NCI-H69 (cell line): ENCODE measurements at places on chromosomes 1 and 21.

- DNase-seq = peak; percentile 92
Observed at GRCh38 chr1:233904633-233905415, at the start of gene SLC35F3. Gene SLC35F3 (plus strand): TSS chr1:233904676.

GRCh38 chr1:21604208-21604957 is 64.8 kb downstream of the RAP1GAP start:
- DNase-seq = no peak

DNA sequence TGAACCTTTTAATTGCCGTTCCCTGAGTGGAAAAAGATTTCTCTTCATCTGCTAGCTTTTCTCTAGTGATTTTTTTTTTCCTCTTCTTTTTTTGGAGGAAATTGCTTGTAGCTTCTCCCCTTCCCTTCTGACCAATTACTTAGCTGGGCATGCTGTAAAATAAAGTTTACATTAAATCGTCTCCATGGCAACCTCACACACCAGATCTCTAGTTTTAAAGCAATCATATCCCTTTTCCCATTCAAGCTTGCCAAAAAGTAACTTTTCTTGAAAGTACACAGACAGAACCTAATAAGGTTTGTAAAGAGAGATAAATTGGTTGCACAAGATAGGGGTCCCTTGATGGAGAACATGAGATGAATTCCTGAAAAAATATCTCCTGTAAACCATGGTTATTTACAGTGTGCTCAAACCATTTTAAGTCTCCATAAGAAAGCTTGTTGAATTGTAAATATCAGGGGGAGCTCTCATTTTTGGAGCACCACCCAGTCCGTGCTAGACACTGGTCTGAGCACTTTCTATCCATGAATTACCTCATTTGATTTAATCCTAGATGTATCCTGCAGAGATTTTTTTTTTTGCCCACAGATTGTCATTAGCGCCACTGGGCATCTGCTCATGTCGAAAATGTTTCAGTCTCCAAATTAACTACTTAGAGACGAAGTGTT is 32.6 kb upstream of the HTR1D start:
- peak; percentile 6 for DNase-seq

DNA sequence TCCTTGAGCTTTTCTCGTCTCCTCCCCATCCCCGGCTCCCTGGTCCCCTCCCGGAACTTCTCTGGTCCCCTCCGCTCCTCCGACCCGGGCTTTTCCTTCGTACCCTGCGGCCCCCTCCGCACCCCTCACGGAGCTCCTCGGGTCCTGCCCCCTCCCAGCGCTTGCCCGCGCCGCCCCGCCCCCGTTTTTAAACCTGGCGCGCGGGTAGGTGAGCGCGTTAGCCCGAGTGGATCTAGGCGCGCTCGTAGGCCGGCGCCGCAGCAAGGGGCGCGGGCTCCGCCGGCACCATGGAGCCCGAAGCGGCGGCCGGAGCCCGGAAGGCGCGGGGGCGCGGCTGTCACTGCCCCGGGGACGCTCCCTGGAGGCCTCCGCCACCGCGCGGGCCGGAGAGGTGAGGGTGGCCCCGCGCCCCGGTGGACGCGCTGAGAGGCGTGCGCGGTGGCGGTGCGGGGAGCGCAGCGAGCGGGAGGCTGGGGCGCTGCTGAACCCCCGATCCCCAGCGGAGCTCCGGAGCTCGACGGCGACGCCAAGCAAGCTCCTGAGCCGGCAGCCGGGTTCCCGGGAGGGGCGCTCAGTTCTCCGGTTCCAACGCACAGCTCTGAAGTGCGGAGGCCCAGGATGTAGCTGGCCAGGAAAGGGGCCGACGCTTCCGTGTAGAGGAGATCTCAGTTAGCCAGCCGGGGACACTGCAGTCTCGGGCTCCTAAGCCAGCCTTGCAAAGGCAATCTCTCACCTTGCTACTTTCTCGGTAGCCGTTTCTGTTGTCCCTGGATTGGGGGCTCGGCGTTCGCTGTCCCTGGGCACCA is at the start of gene RIPPLY3:
Gene RIPPLY3, plus strand, starts transcription at position 217 of the 806 bp plus-strand sequence. Its CDS starts 71 bp downstream, at position 288.
- peak; percentile 78 for DNase-seq

- DNase-seq = no peak
Observed at GRCh38 chr1:69312055-69312732, 255.5 kb upstream of the LRRC7 start.

GRCh38 chr1:232435729-232436128 is 194.2 kb downstream of the SIPA1L2 start:
- DNase-seq = no peak

GRCh38 chr1:148317288-148317985 is 165.4 kb upstream of the NBPF11 start:
- no peak for DNase-seq

- DNase-seq = no peak
Observed at GRCh38 chr1:209503196-209503595, 80.3 kb upstream of the CAMK1G start.

GRCh38 chr1:159854693-159855192 is 7.7 kb downstream of the VSIG8 start:
- DNase-seq = peak; percentile 91

DNA sequence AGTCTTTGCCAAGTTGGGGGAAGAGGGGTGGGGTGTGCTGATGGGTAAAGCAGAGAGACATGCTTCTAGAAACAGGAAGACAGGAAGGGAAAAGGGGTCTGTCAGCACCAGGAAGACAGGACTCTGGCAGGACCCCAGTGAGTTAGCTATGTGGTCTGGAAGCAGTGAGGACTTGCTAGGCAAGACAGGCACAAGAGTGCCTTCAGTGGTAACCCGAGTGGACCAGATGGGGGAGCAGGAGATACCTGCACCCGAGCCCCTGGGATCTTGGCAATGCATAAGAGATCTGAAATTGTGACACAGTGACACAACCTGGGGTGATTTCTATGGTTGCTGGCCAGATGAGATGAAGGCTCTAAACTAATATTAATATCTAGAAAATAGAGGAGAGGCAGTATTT is 7.0 kb downstream of the TLR5 start:
- peak; percentile 30 for DNase-seq

- no peak for DNase-seq
Observed at GRCh38 chr1:234858722-234859121, 248.7 kb upstream of the IRF2BP2 start.

- DNase-seq = peak; percentile 90
Observed at GRCh38 chr1:204713541-204713940, 28.0 kb upstream of the LRRN2 start.

DNA sequence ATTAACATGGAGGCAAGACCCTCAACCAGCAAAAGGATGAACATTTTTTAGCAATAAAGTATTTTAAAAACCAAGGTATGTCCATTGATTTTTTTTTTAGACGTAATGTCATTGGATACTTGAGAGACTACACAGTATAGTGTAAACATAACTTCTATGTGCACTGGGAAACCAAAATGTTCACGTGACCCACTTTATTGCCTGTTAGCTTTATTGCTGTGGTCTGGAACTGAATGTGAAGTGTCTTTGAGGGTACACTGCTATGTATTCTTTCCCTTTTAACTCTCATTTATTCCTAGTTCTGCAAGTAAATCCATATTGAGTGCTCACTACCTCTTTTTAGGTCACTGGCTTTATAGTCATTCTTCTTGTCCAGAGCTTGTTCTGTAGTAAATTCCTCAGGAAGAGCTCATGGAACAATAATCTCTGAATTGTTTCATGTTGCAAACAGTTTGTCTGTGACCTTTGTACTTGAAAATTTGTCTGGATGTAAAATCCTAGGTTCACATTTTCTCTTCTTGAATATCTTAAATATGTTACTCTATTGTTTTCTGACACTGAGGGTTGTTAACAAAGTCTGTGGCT is 20.6 kb downstream of the ABCD3 start:
- no peak for DNase-seq

- DNase-seq = no peak
Observed at GRCh38 chr1:89257041-89257440, 15.6 kb downstream of the GBP5 start.

DNA sequence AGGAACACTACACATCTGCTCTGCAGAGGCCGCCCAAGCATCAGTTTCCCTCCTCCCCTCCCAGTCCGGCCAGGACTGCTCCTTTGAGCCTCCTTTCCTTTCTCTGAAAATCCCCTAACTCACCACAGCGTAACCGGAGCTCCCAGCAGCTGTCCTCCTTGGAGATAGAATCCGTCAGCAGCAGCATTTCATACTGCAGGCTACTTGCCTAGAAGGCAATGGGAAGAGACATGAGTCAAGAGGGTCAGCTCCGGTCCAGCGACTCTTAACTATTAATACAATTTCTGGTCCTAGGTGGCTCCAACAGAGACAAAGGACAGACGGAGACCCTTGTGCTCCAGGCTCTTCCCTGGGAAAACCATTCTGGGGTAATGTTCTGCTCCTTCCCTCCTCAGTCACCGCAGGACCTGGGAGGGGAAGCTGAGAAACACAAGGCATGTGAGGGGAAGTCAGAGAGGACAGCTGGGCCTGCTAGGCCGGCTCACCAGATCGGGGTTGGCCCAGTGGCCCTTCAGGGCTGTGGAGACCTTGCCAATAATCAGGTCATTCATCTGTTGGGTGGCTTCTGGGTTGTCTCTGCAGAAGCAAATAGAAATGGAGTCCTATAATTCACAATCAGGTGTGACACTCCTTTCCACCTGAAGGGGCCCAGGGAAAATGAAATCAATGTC is 99.7 kb downstream of the UBR4 start:
- no peak for DNase-seq

DNA sequence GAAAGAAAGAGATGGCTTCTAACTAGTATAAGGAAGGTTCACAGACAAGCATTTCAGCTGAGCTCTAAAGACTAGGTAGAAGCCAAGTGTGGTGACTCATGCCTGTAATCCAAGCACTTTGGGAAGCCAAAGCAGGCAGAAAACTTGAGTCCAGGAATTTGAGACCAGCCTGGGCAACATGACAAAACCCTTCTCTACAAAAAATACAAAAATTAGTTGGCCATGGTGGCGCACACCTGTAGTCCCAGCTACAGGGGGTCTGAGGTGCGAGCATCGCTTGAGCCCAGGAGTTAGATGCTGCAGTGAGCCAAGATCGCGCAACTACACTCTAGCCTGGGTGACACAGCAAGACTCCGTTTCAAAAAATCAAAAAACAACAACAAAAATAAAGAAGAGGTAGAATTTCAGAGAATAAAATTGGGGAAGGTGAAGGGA is 27.8 kb downstream of the FBXO42 start:
- DNase-seq = peak; percentile 2

- no peak for DNase-seq
Observed at GRCh38 chr1:183121609-183122008, 64.5 kb upstream of the LAMC2 start.

DNA sequence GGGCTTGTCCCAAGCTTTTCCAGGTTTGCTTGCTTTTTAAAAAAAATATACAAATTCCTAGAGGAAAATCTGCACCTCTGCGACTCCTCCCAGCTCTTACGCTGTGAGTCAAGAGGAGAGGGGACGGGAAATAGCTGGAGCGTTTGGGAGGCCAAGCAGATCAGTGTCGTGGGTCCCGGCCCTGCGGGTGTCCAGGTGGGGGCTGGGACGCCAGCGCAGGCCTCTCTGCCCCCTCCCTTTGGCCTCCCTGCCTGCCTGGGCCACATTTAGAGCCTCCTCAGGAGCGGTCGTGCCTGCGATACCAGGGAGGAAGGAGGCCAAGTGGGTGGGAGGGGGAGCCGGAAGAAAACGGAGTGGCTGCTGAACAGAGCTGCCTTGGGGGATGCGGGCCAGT is 9.0 kb downstream of the WNT4 start:
- DNase-seq = no peak

GRCh38 chr1:42847721-42848460 is 1.5 kb downstream of the ZNF691 start:
- no peak for DNase-seq
